ENCODE measurements at places on chromosomes 16 and 17.
A peak's percentile ranks its signal among the peaks of the same experiment; 100 is the strongest.

- no peak for DNase-seq
These were observed 9.6 kb upstream of the DLX4 start for GRCh38 chr17:49959183-49959935.

DNA sequence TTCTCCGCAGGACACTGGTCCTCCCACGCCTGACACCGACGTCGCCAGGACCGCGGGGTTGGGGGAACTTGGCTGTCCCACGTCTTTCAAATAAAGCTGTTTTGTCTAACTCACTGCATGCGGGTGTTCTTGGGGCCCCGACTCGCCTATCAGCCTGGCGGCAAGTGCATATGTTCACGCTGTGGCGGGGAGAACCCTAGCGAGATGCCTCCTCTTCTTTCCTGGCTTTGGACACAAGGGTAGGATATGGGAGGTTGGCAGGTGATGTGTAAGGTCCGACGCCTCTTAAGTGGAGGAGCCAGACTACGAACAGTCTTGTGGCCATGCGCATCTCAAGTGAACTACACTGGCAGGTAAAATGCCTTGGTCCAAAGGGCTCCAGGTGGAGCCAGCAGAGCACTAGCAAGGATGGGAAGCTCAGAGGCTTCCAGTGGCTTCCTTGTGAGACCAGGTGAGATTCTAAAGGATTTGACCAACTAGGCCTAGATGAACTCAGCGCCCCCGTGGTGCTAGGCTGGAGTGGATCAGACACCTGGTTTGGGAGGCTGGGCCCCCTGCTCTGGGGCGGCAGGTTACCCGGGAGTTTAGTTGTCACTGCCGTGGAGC is 873 bp upstream of the RPS2 start:
- DNase-seq = no peak

GRCh38 chr16:84084570-84085270 is 32.0 kb downstream of the MBTPS1 start:
- peak; percentile 84 for DNase-seq

GRCh38 chr17:57288040-57288772 is 31.9 kb downstream of the MSI2 start:
- DNase-seq = no peak

DNA sequence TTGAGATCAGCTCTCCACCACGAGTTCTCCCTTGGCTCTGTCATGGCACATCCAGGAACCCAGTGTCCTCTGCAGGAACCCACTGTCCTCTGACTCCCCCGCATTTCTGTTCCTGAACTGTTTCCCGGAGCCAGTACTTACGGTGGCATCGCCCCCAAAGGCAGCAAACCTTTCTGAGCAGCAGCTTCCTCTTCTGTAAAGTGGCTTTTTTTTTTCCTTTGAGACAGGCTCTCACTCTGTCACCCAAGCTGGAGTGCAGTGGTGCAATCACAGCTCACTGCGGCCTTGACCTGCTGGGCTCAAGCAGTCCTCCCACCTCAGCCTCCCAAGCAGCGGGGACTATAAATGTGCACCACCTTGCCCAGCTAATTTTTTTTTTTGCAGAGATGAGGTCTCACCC is 32.2 kb downstream of the NAGPA start:
- DNase-seq = peak; percentile 31

- DNase-seq = no peak
These were observed 5.0 kb downstream of the SGCA start for GRCh38 chr17:50170662-50171370.

All from spleen (tissue), 13 donors.